ENCODE measurements at places on chromosomes 7 and 10.

DNA sequence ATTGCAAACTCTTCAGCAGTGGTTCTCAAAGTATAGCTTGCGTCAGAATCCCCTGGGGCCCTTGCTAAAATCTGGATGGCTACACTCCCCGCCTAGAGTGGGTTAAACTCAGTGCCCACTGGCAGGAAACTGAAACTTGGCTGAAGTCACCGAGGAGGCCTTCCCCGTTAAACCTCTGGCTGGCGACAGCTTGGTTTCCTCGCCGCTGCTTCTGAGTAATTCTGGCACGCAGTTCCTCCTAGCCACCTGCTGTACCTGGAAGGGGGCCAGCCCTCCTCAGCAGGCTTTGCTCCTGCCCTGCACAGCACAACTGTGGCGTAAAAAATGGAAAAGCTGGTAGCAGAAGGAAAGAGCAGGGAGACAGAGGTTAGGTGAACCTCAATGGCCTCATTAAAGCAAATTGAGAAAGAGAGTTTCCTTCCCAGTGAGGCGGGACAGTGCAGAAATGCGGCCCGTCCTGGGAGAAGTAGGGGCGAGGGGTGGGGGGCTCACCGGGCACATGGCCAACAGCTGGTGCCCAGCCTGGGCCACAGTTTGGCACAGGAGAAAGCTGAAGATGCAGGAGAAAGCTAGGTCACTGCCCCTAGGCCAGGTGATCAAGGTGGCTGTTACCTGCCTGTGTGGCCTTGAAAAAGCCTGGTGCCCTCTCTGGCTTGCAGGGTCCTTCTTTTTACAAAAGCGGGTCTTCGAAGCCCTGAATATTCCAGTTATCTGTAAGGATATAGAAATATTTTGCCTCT lies 46.6 kb downstream of the ALOX5 start:
- no peak for DNase-seq

GRCh38 chr7:132453826-132454225 lies 122.4 kb downstream of the PLXNA4 start:
- DNase-seq = no peak

- DNase-seq = no peak
Observed at GRCh38 chr7:46003896-46004875, 83.1 kb upstream of the IGFBP3 start.

DNA sequence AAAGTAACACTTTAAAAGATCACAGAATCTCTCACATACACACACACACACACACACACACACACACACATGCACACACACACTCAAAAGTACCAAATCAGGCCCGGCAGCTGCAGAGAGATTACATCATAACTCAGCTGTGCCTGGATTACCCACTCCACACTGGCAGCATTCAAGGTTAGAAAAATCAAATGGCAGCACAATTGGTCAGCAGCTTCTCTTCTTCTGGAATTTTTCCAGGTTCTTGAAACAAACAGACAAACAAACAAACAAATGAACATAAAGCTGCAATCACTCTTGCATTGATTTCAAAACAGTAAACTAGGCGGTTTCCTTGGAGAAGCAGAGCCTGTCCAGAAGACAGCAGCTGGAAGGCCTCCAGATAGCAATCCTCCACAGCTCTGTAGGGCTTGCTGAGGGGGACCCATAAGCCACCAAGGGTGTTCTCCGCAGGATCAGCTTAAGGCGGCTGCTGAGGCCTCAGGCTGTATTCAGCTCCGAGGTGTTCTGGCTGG lies 24.5 kb upstream of the FAM133B start:
- no peak for DNase-seq

DNA sequence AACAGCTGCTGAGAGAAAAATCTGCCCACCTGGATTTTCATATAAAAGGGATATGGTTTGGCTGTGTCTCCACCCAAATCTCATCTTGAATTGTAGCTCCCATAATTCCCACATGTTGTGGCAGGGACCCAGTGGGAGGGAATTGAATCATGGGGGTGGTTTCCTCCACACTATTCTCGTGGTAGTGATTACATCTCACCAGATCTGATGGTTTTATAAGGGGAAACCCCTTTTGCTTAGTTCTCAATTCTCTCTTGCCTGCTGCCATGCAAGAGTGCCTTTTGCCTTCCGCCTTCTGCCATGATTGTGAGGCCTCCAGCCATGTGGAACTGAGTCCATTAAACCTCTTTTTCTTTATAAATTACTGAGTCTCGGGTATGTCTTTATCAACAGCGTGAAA lies 20.8 kb upstream of the MKI67 start:
- DNase-seq = no peak

GRCh38 chr7:67738958-67739357 lies 742.3 kb downstream of the TYW1 start:
- DNase-seq = no peak

DNA sequence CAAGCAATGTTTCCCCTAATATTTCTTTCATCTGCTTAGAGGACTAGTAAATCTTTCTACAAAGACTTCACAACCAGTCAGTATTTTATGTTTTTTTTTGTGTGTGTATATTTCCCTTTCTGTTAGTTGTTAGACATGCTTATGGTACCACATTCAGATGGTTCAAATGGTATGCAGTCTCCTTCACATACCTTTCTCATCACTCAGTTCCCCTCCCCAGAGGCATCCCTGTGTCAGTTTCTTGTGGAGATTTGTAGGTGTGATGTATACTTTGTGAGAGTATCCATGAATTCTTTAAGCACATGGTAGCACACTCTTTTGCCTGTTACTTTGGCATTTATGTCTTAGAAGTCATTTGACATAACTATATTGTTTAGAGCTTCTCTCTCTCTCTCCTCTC lies 4.4 kb downstream of the ZNF485 start:
- no peak for DNase-seq

Data from NT2/D1 (cell line).